ENCODE measurements at places on chromosomes 2 and 18.
A peak's percentile ranks its signal among the peaks of the same experiment; 100 is the strongest.

DNA sequence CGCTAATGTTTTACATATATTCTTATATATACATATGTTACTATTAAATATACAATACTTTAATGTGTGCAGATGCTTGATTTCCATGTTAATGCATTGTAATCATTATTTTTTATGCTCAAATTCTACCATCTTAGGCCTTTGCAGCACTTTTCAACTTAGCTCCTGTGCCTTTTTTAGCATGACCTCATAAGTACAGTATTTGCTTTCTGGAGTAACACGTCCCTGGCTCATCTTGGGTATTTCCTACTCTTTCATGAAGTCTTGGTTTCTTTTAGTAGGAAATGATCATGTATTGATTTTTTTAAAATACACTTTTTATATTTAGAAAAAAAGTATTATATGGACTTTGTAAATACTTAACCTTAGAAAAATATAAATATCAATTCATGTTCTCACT lies 36.5 kb downstream of the CAB39 start:
- DNase-seq, result no peak

DNA sequence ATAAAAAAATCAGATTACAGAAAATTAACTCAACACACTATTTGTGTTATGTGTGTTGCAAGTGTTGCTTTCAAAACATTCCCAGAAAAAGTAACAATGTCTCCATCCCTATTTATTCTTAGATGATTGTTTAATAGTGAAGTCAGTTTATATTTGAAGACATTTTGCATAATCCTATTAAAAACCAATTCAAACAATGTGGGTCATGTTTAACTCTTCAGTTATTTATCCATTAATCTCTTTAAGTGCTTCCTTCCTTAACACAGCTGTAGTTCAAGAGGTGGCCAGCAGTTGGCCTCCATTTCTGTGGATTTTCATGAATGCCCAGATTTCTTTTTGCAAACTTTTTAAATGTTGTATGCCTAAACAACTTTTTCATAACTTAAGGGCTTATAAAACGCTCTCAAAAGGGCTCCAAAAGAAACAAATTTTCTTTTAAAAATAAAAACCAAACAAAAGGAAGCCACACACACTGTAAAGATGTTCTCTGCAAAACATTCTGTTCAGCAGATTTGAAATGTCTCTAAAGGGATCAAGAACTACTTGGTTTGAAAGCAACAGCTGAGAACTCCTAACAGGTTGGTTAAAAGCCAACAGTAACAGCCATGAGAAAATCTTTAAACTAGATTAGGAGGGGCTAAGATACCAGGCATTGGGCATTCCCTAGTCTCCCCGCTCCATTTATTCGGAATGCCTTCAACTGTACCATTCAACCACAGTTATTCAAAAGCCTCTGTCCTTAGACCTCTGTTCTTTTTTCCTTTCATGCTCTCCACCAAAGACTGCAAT lies 71.5 kb downstream of the THADA start:
- DNase-seq, result no peak

GRCh38 chr2:240183875-240184590 lies 43.6 kb upstream of the OTOS start:
- DNase-seq, result no peak

GRCh38 chr2:200687922-200688920 lies 102.4 kb downstream of the AOX1 start:
- DNase-seq, result no peak

GRCh38 chr2:65227020-65227455 lies 593 bp upstream of the ACTR2 start:
- DNase-seq, result no peak

DNA sequence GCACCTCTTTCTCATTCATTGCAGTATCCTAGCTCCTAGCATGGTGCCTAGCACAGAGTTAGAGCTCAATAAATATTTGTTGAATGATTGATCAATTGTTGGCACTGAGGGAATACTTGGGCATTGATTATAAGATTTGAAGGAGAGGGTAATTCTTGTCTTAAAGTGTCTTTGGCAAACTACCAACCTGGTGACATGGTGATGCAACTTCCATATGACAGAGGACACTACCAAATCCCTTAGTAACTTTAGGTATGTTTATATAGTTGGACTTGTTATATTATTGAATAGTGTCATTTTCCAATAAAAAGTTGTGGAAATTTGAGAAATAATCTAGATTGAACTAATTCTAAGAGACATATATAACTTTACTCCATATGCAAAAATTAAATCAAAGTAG lies 58.6 kb upstream of the CHMP1B start:
- DNase-seq, result no peak

DNA sequence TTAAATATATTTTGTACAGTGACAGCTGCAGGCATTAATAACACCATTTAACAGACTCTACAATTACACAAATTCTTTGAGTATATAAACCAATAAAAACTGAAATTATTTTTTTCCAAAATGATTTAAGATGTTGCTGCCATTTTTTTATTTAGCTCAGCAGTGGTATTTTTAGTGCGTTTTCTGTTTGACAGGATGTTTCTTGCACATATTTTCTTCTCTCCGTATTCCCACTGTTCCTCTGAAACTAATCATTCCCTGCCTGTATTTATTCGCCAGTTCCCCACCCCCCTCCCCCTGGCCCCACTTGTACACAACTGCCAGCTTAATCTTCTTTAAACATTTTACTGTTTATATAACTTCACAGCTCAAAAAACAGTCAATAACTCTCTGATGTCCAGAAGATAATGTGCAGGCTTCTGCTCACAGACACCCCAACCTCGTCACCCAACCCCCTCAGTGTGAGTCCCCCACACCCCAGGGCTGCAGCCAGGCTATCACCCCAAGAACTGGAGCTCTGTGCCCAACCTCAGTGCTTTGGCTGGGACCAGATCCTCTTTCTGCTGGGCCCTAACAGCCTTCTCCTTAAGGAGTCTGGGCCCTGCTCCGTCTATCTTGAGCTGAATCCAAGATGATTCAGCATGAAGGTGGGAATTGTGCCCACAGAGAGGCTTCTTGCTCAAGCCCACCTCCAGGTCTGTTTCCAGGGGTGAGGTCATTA lies 41.6 kb upstream of the MAP4K4 start:
- peak; percentile 80 for DNase-seq

GRCh38 chr2:25324905-25325592 lies 16.7 kb downstream of the DNMT3A start:
- DNase-seq, result peak; percentile 60

GRCh38 chr18:74832999-74833398 lies 235.3 kb downstream of the ZNF407 start:
- DNase-seq, result no peak

DNA sequence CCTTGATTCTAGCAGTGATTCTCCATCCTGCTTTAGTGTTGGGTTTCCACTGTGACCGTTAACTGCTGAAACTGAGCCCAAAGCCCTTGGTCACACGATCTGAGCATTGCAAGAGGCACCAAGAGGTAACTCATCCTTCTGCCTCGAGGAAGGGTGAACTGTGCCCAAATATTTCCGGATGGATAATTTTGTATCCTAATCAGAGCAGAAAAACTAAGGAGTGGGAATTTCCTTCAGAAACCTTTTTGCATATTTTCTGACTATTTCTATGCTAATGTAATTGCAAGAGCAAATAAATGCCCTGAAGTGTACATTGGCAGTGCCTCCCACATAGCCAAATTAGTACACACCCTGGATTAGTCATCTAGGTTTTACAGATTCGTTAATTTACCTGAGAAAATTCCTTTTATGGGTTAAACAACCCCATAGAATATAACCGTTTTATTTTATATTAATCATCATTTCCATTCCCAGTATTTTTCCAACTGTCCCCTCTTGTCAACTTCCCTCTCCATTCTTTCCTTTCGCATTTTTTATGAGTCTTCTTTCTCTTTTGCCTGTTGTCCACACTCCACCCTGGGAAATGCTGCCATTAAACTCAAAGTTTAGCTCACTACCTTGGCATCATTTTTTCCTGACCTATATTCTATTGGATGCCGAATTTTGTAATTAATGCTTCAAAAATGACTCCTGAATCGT lies 31.7 kb upstream of the COBLL1 start:
- no peak for DNase-seq

DNA sequence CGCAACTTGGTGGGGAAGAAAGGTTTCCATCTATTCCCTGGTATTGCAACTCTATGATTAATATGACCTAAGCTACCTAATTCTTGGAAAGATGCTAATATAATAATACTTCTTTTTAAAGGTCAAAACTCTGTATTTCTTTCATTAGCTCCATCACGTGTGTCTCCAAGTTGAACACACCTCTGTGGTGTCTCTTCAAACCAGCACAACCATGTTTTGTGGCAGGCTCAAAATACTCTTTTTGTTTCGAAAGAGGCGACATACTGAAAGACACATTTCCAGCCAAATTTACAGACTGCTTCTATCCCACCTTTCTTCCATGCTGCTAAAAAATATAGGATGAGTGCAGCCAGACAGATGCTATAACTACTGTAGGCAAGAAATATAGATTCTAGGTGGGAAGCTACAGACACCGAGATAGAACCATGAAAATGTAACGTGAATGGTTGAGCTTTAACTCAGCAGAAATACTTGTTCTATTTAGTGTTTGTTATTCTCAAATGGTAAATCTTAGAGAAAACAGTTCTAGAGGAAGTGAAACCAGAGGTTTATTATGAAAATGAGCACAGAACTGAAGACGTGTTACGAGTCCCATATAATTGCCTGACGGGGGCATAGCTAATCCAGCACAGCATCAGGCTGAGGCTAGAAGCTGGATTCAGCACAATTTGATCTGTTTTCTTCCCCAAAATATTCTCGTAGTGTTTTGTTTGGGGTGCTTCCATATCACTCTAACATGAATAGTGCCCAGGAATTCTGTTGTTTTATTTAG lies 991.5 kb upstream of the FANCL start:
- peak; percentile 34 for DNase-seq

DNA sequence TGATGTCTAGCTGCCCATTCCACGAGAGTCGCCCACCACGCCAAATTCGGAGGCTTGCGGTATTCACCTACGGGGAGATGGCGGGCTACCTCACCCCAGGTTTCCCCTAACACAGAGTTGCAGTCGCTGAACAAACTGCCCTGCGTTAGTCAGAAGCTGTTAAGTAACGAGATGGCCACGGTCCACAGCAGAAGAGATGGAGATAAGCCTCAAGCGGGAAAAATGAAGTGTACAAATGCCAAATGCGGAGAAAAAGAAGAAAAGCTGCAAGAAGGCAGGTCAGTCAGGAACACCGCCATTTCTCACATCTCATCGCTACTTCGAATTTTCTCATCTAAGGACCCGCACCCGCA lies 425 bp downstream of the ASB3 start:
- peak; percentile 56 for DNase-seq

- DNase-seq, result peak; percentile 53
Measured at GRCh38 chr2:206556357-206556949, 85.8 kb upstream of the FAM237A start.

DNA sequence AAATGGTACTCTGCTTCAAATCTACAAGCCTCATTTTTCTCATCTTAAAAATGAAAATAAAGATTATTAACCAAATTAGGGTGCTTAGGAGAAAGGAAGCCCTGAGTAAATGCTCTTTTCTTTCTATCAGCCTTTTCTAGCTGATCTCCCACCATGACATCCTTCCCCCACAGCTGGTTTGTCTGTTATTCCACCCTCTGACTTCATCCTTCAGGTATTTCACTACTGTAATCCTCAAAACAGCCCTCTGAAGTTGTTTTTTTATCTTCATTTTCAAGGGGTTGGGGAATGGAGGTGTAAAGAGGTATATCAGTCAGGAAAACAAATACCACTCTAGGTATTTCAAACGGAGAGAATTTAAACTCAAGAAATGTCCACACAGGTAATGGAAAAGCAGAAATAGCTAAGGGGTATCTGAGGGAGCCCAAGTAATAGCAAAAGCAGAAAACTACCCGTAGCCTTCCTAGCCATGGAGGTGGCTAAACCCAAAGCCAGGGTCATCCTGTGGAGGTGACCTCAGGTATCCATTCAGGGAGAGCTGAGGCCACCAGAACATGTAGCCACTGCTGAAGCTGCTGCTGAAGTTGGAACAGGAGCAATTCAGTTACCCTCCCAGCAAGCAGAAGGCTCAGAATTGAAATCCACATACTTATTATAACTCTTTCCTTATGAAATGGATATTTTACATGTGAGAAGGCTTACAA lies 990.9 kb upstream of the ACVR2A start:
- no peak for DNase-seq

DNA sequence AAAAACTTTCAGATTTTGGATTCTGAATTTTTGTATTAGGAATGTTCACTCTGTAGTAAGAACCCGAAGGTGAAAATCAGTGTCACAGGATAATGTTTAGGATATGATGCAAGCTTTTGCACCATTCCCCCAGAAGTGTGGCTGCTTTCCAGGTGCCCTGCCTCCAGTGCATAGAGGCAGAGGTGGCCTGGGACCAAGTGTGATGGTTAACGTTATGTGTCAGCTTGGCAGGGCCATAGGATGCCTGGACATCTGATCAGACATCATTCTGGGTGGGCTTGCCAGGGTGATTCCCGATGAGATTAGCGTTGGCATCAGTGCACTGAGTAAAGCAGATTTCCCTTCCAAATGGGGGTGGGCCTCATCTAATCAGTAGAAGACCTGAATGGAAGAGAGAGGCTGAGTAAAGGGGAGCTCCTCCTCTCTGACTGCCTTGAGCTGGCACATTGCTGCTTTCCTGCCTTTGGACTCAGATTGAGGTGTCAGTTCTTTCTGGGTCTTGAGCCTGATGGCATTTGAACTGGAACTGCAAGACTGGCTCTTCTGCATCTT lies 177.4 kb upstream of the HS6ST1 start:
- no peak for DNase-seq

- no peak for DNase-seq
Measured at GRCh38 chr2:168160897-168161296, 86.5 kb downstream of the STK39 start.

DNA sequence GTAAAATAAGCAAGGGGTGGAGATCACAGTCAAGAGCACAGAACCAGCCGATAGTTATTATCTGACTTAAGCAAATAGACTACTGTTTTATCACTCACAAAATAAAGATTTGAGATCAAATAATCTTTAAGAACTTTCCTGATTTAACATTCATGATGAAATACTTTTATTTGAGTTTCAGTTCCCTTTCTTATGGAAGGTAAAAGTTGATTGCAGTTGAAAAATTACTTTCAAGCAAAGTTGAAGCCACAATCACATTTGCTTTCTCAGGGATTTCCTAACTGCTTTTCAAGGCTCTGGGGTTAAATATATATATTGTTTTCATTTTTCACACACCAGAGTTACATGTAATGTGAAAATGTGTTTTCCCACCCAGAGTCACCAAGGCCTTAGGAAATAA lies 599.5 kb downstream of the KCNJ3 start:
- DNase-seq, result no peak

- DNase-seq, result peak; percentile 38
Measured at GRCh38 chr2:66729416-66730330, 294.7 kb downstream of the MEIS1 start.

GRCh38 chr2:71685073-71685848 lies 231.9 kb downstream of the DYSF start:
- no peak for DNase-seq

- DNase-seq, result no peak
Measured at GRCh38 chr2:114436329-114436728, 6.1 kb upstream of the DPP10 start.

- DNase-seq, result no peak
Measured at GRCh38 chr2:47179388-47179787, 24.3 kb upstream of the STPG4 start.

DNA sequence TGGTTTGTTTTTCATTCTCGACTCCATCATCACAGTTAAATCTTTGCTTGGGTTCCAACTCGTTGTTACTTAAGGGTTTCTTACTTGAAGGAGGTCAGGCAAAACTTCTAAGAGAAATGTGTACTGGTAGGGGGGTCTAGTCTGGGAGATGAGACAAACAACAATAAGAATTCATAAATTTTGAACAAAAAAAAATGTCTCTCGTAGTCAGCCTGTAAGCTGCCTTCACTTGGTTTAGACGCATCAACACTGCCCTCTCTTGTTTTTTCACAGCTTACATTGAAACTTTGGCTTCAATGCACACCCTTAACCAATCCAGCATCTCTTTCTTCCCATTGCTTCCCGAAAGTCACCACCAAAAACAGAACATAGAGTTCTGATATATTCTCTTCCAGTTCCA lies 576.4 kb upstream of the PIK3C3 start:
- DNase-seq, result peak; percentile 87

Measured in brain (organoid and tissue), 16 donors.